ENCODE measurements at places on chromosomes 4 and X. TPM values are rescaled to one million over a fixed set of nuclear protein-coding genes. Genes with fewer than 3 reads are reported as not detected.

DNA sequence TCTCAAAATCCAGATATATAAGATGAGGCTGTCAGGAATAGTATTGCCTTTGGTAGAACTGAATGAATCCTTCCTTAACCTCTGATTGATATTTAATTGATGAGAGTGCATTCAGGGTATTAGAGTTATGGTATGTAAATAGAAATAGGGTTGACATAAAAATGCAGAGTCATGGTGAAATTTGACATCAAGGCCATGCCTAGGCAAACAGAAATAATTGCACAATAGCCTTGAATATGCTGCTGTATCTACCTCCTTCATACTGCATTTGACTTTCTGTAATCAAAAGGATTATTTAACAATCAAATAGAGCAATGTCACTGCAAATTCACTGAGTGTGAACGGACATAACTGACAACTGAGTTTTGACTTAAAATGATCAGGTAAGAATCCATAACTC is 1316.3 kb downstream of the STIM2 start:
- DNase-seq = no peak

DNA sequence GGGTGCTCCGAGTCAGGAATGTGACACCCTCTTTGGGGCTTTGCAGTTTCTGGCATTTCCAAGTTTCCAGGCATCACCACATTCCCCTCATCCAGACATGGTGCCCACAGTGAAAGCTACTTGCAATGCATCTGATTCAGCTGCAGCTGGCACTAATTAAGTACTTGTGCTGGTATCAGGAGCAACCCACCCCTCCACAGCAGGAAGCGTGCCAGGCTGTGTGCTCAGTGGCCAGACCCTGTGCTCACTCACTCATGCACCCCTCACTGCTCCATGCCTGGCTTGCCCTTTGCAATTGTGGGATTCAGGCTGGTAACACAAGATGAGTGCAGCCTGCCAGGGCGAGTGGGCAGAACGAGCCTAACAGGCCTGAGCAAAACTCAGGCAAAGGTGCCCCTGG is 271.2 kb downstream of the EPHA5 start:
- DNase-seq = peak; percentile 1

MAGEA4 gene
- total RNA-seq = not detected

GPR143 gene
- 0.84 TPM for total RNA-seq

GRCh38 chr4:104747635-104748034 is 252.9 kb upstream of the CXXC4 start:
- no peak for DNase-seq

ARSD gene
- total RNA-seq = 35.6 TPM

DNA sequence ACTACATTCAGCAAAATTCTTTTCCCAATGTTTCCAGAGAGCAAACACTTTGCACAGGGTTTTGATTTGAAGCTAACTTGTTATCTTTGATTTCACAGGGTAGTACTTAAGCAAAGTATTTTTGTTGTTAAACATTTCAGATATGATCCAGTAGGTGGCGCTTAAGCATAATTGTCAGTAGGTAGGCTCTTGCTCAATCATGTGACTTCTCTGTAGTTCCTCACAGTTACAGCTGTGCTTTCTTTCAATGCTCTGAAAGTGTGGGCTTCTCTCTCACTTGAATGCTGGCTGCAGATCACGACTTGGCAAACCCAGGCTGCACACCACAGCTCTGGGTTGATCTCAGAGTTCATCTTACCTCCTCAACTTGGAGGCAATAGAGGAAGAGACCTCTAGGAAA is 1016.5 kb downstream of the SH3BGRL start:
- DNase-seq = no peak

DNA sequence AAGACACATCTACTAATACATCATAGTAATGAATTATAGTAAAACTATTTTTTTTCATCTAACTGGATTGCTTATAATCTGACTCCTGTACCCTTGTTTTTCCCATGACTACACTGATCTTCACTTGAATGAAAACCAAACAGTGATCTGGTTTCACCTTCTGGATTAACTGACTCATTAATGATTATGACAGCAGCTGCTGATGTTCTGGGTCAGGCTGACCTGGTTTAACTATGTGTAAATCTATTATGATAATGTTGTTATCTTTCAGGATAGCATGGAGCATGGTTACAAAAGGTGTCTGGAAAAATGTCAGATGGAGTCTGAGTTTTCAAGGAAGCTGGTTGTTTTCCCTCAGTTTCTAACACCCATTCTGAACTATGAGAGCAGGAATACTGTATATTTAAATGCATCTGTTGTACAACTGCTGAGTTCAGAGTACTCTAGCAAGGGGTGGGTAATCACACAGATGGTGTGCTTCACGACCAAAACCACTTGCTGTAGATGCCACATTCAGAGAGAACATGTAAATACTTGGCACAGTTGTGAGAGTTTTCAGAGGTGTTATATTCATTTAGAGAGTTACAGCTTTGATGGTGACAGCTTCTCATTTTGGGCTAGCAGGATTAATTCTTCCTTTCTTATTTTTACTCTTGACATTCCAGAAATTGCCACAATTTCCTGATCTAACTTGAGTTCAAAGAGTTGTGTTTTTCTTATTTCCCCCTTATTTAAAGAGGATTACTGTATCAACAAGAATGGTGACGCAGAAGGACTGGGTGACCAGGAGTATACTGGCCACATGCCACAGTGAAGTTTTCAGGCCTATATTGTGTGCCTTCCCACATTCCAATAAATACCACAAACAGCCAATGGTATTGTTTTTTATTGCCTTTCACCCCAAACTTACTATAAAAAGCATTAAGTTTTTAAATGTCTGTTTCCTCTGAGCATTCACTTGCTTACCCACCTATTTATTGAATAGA is 249.7 kb upstream of the TET2 start:
- DNase-seq = no peak
